ENCODE measurements at places on chromosomes 6 and 20.

DNA sequence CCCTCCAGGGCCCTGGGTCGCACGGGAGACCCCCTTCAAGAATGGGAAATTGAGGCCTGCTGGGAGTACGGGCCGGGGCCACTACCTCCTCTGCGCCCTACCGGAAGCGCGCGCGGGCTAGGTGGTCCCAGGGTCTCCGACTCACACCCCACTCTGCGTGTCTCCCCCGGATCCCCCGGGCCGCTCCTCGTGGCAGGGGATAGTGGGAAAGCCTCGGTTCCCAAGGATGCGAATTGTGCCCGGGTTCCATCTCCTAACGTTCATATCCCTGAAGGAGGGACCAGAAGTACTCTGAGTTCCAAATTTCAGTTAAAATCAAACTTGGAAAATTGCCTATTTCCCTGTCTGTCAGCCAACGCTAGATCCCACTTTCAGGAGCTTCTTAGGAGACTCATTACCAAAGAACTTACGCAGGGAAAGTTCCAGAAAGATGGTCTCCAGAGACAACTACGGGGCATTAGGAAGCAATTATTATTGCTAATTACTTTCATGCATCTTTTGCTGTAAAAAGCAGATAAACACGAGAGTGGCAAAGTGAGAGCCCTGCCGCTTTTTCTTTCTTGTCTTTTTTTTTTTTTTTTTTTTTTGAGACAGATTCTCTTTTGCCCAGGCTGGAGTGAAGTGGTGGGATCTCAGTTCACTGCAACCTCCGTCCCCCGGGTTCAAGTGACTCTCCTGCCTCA is 858 bp downstream of the FAM83D start:
- DNase-seq = no peak

- DNase-seq = no peak
These were observed 73.3 kb downstream of the OPRM1 start for GRCh38 chr6:154112181-154112809.

DNA sequence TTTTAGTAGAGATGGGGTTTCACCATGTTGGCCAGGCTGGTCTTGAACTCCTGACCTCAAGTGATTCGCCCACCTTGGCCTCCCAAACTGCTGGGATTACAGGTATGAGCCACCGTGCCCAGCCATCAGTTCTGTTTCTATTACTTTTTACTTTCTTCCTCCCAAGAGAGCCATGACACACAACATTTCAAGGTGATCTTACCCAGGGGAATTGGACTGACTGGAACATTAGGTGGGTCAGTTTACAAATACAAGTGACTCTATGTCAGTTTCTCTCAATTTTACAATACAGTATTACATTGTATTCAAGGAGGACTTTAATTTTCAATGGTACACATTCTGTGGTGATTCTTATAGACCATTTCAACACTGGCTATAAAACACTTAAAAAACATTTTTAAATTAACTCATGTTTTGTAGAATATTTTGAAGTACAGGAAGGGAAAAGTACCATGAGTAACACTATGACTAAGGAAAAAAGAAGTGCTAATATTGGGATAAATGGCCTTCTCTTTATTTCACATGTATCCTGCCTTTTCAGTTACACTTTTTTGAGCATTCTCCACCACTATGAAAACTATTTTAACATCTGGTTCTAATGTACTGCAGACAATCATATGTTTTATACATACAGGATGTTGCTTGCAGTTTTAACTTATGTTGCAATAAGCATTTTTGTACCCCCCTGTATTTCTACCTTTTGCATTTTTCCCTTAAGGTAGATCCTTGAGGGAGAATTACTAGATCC is 8.4 kb downstream of the TPBG start:
- no peak for DNase-seq

DNA sequence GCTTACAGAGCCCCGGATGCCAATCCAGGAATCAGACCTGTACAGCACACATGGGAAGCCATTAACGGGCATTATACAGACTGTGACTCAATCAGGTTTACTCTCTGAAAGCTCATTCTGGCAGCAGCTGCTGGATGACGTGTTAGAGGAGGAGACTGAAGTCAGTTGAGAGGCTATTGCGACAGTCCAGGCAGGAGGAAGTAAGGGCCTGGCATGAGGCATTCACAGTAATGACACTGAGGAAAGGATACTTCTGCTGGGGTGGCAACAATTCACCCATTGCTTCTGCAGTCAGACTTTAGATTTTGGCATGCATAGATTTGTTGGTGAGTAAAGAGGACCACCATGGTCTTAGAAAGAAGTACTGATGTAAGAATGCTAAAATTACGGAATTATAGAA is 151.0 kb upstream of the HEY2 start:
- DNase-seq = no peak

DNA sequence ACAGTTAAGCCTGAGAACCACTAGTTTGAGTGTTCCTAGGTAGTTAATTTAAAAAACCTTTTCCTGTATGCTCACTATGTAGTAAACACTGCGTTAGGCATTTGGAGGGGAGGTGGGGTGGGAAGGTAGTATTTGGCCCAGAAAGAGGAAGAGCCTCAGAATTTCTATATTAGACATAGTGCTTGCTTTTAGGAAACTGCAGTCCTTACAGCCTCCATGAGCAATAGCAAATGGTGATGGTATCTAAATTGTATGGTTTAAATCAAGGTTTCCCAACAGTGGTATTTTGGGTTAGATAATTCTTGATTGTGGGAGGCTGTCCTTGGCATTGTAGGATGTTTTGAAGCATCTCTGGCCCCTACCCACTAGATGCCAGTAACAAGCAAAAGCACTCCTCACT is 61.5 kb upstream of the RIPOR2 start:
- DNase-seq = no peak
